ENCODE measurements at places on chromosomes 5 and 9.

DNA sequence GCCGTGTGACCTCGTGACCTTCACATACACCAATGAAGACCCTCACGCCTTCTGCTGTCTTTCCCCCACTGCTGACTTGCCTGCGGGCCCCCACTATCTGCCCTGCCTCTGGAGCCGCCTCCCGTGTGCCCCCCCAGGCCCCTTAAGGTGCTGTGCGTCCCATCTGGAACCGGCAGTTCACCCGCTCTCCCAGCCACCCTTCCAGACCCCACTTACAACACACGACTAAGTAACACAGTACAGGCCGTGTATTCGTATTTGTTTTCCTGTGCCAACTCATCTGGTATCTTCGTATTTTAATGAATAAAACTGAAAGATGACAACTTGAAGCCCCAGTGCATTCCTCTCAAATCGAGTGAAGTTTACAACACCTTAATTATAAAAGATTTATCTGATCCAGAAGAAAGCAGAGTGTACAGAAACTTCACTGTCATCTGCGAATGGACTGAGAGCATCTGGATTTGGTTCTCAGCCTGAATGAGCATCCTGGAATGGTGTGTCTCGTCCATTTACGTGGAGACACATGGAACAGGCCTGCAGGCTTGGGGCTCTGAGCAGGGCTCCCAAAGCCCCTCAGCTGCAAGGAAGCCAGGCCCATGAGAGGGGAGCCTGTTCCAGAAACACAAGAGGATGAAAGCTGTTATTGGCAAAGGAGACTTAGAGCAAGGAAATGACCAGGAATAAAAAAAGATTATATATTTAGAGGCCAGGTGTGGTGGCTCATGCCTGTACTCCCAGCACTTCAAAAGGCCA lies 21.9 kb upstream of the TERT start:
- DNase-seq: no peak

DNA sequence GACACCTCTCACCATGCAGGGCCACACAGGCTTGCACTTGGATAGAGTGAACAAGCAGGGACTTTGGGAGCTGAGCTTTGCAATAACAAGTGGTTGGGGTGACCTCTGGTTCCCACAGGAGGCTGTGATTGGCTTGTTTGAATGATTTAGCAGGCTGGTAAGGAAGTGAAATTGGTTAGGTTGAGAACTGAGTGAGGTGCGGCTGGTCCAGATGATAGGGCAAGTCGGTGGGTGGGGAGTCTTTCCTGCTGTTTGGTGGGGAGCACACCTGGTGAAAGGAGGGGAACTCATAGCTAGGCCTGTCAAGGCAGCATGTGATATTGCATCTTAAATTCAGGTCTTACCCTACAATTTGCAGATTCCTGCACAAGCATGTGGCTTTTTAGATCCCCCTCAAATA lies 794.6 kb upstream of the ZNF608 start:
- no peak for DNase-seq

DNA sequence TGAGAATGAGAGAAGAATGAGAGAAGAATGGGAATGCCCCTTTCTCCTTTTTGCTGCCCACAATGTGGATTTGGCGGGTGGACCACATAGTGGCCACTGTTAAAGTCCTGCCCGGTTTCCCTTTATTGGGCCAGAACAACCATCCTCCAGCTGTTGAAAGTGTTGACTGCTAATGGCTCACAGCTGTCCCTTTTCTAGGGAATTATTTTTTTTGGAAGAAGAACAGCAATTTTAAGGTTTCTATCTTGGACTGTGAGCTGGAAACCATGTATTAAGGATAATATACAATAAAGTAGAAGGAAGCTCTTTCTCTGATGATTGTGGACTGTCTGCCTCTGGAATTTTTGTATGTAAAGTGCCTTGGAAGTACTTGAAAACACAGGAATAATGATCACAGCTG lies 185.9 kb downstream of the DMRT2 start:
- no peak for DNase-seq

GRCh38 chr5:132396589-132397031 lies 27.1 kb downstream of the SLC22A5 start:
- no peak for DNase-seq

DNA sequence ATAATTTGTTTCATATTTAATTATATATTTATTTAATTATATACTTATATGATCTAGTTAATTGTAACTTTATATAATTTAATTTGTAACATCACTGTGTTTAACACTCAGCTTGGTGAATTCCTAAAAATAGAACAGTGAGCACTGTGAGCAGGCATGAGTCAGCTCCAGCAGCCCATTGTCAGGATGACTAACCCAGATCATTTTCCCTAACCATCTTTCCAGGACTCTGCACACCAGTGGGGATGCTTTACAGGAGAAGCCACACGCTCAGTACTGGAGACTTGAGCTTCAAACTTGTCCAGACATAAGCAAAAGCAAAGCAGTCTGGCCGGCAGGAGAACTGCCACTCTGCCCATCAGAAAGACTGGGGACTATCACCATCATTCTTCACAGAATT lies 446.2 kb upstream of the TRPC7 start:
- no peak for DNase-seq

DNA sequence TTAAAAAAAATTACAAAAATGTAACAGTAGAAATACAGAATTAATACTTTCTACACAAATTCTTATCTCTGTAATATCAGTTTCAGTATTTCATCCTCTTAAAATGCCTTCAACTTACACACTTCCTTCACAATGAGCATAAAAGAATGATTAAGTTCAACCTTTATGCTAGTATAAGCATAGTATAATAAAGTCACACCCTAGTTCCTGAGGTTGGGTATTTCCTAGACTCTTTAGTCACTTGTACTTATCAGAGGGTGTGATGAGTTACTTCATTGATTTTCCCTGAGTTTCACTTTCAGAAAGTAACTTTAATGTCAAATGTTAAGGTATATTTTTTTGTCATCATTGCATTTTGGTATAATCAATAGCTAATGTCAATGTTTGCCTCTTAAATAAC lies 302.4 kb downstream of the PDE4D start:
- DNase-seq: no peak

DNA sequence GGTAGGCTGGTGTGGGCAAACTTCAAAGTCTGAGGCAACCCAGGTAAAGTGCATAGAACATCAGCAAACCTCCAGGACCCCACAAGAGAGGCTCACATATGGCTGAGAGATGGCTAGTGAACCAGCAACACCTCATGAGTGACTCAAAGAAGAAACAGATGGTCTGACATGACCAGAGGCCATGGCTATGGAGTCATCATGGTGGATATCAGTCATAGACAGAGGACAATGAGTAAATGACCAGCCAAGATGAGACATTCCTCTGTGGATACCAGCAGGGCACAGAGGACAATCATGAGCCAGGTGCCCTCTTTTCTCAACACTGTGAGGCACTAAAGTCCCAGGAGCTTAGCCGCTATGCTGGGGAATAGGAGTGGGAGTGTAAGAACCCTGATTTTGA lies 180.8 kb downstream of the RASEF start:
- DNase-seq: no peak

DNA sequence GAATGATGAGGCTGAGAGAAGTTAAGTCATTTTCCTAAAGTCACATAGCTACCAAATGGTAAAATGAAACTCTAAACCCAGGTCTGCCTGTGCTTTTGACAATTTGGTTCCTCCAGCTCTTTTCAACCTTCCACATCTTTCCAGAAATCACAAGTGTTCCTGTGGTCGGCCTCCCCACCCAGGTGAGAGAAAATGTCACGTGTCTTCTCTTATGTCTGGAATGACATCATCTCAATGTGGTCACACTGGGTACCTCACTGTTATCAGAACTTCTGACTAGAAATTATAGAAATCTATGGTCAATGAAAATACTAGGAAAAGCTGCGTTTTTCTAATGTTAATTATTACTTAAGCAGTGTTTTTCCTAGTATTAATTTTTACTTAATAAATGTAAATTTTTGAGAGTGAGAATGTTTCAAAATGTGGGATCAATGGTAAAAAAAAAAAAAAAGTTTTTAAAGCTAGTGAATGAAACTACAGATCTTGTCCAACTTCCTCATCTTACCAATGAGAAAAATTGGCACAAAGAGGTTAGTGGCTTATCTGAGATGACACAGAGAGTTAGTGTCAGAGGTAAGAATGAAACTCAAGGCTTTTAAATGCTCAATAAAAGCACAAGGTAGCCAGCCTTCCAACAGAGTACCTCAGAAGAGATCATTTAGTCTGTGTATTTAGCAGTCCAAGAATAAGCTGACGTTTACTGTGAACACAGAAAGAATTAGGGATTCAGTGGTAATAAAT lies 228.7 kb upstream of the NR4A3 start:
- DNase-seq: no peak

DNA sequence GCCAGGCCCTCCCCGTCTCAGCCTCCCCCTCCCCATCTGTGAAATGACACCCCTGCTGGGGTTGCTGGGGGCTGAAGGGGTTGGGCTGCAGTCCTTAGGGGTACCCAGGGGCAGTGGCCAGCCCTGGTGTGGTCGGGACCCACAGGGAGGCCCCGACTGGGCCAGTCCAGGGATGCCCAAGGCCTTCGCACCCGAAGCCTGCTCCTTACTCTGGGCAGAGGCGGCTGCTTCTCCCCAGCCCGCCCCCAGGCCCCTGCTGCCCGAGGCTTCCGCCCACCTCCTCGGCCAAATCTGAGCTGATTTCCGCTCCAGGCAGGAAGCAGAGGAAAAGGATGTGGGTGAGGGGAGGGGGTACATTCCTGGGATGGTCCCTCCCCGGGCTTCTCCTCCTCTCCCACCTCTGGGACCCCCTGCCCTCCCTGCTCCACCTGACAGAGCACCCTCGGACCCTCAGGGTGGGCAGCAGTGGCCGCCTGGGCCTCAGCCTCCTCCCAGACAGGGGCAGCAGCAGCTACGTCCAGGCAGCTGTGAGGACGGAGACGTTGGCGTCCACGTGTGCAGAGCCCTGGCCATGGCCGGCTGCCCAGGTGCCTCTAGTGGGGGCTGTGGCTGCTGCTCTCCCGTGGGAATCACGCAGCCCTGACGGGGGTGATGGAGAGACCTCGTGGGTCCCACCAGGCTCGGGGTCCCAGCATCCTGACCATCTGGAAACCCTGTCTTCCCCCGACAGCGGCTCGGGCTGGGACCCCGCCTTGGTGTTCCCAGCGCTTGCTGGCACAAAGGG lies 4.2 kb upstream of the NRARP start:
- no peak for DNase-seq

DNA sequence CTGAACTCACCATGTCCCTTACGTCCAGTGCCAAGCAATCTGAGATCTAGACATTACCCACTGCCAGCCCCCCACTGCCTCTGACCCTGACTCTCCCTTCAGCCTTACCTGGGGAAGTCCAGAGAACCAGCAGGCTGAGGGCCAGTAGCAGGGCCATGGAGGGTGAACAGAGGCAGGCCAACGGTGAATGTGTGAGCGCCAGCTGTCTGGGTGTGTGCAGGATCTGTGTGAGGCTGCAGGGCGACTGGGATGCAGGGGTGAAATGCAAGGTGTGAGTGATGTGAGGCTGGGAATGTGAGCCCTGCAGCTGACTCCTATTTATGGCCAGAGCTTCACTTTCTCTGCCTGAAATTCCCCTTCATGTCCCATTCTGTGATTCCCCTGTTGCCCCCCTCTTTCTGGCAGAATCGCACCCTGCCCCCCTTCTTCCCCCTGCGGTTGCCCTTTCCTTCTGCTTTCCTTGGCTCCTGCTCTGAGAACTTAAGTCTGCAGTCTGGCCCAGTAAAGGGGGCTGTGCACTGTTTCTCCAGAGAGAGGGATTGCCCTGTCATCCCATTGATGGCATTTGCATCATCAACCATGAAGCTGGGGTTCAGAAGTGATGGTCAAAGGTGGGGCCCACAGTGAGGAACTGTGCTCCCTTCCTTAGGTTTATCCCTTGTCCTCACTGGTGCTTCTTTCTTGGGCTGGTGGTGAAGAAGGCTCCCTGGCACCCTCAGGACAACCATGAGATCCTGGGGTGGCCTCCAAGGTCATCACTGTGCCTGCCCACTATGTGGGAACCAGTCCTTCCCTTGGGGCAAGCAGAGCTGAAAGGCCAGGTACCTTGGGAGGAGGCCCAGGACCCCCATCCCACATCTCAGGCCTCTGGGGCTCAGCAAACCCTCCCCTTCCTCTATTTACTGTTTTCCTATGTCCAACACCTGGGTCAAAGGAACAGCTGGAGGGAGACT lies at the start of gene CCL19:
TSS of gene CCL19 (minus strand) at position 294 of the 953 bp plus-strand sequence. CDS start at position 157, 137 bp downstream.
- DNase-seq: no peak
